ENCODE measurements at places on chromosomes 5 and 9.

DNA sequence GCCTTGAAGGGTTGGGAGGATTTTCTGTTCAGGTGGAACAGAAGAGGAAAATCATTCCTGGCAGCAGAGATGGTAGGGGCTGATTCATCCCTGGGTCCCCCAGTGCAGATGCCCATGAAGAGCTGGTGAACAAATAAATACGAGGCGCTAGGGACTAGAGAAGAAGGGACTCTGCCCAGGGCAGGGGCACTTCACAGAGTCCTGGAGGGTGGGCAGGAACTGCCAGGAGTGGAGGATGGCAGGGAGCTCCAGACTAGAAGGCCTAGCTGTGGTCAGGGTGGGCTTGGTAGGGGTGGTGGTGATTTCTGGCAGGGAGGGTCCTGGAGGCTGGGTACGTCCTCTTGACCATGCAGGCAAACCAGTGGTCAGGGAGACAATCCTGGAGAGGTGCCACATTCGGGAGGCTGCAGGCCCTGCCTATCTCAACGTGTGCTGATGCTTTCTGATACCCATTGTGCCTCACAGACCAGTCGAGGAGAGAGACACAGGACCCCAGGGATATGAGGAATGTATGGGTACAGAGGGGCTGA, 69.9 kb downstream of the CRB2 start:
- no peak for DNase-seq

DNA sequence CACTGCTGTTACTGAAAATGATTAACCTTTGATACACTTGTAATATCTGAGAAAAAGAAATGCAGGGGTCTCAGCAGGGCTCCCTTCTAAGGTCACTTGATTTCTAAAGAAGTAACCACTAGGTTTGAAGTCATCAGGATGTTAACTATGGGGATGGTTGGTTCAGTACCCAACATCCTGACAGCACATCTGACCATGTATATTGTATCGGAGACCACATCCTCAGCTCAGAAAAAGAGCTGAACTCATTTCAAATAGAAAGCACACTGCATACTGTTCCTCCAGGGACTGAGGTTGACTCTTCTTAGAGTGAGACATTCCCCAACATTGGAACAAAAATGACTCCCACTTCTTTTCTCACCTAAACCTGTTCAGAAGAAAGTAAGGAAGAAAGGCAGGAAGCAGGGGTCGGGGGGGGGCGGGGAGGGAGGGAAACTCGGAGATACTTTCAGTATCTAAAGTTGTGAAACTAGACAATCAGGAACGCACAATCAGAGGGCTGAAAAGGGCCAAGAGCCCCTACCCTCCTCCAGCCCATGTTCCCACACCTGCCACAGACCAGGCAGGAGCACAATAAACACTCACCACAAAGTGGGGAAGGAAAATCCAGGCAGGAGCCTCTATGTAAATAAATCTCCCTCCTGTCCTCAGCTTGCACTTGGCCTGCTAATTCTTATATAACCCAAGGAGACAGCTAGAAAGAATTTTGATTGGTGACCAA, 730 bp upstream of the GZMA start:
- DNase-seq: no peak

DNA sequence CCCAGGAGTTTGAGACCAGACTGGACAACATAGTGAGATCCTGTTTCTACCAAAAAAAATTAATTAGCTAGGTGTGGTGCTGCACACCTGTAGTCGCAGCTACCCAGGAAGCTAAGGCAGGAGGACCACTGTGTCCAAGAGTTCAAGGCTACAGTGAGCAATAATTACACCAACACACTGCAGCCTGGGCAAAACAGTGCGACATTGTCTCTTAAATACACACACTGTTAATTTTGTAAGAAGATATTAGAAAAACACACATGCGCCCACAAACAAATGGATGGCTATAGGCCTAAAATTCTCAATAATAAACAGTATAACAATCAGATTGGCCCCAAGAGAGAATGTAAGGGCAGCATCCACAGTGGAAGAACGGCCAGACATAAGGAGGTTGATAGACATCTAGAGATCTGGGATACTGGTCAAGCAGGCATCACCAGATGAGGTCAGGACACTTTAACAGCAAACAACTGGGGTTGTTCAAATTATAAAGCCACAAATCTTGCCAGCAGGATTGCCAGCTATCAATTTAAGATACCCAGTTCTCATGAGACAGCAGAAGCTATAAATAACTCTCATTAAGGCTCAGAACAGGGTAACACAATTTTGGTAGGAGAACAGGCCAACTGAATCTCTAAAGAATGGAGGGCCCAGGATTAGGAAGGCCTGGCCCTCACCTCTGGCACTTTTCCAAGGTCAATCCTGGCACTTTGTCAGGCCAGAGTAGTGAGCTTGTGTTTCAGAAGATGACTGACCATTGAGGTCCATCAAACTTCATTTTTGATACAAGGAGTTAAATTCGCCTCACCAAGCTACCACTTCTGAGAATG, 29.5 kb downstream of the GOLPH3 start:
- no peak for DNase-seq

DNA sequence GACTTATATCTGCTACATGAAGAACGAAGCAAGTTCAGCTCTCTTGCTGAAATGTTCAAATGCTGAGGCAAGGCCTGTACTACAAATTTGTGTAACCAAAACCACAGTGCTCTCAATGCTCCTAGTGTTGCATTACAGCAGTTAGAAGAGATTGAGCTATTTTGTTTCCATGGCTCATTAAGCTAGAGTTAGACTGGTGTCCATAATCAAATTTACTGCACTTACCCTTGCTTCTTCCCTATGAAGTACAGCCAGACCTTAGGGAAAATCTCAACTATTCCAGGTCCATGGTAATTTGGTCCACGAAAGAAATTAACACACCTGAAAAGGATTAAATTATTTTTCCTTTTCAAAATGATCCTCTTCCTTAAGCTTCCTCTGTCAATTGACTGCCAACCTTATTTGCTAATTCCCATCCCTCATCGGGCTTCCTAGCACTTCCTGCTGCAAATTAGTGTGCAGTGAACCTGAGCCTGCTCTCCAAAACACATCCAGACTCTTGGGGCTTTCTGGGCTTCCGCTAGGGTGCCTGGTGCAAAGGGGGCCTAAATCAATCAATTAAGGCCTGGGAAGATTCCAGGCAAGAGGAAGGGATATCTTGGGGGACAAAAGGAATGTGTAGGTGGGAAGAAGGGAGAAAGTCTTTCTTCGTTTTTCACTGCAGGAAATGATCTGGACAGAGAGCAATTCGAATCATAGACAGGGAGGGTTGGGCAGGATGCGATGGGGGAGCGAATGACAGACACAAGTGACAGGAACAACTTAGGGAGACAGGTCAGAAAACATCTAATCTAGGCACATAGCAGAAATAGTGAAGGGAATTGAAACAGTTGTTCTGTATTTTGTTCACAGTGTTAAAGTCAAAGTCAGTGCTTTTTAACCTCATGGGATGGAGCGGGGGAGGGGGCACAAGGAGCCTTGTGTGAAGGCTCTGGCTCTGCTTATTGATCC, 542.4 kb downstream of the RAB3C start:
- no peak for DNase-seq

DNA sequence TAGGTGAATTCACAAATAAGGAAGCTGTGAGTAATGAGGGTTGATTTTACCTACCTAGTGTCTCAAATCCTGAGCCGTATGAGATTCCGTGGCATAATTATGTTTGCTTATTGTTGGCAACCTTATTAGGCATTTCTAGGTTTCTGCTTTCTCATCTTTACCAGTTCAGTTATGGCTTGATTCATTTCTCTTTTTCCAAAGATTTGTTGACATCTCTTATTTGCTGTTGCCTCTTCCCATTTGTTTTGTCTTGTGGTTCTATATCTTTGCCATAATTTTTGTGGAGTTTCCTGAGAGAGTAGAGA, 470 bp downstream of the IL31RA start:
- no peak for DNase-seq

DNA sequence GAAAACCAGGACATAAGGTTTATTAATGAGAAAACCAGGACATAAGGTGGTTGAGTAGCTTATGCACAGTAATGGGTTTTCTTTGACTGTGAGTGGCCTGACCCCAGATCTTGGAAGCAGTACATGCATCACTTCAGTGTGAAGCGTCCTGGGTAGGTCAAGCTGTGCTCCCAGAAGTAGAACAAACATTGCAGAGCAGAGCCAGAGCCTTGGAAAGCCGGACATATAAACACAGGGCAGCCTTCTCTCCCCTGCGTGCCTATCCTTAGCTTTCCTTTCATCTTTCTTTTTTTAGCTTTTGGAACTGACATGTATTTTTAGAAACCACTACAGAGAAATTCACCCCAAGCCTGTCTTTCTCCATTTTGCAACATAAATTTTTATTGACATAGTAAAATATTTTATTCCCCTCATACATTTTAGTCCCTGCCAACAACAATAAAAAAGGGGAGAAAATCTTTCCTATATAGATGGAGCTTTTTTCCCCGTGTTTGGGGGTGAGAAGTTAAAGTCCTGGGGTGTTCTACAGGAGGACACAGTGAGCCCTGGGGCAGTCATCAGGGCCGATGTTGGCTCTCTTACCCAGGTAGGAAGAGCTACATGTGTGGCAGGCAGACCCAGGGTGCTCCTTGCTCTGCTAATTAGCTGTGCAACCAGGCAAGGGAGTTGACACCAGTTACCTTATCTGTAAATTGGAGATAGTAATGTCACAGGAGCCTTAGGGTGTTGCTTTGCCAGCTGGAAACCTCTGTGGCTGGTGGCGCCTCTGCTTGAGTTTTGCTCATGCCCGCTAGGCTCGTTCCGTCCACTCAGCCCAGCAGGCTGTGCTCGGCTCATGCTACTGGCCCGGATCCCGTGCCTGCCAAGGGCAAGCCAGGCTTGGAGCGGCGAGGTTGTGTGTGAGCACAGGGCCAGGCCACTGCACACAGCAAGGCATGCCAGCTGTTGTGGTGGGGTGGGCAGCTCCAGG, 389.6 kb downstream of the KDM4C start:
- no peak for DNase-seq

- DNase-seq: no peak
Measured at GRCh38 chr5:87452837-87453236, 40.1 kb upstream of the CCNH start.

DNA sequence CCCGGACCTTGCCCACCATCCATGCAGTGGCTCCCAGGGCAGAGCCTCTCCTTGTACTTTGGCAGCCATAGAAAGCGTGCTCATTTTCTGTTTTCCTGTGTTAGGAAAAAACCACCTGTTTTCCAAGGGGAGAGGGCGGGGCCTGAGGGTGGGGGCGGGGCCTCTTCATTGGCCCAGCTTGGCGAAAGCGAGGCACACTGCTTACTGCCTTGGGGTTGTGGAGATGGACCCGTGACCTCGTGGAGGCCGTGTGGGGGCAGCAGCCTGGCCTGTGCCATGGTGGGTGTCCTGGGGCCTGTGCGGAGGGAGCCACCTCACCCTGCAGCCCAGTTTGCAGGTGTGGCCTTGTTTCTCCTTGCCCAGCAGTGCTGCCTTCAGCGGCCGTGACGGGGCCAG, 4.4 kb upstream of the TOR4A start:
- DNase-seq: no peak

GRCh38 chr5:133472829-133473228, 139.5 kb downstream of the FSTL4 start:
- no peak for DNase-seq

DNA sequence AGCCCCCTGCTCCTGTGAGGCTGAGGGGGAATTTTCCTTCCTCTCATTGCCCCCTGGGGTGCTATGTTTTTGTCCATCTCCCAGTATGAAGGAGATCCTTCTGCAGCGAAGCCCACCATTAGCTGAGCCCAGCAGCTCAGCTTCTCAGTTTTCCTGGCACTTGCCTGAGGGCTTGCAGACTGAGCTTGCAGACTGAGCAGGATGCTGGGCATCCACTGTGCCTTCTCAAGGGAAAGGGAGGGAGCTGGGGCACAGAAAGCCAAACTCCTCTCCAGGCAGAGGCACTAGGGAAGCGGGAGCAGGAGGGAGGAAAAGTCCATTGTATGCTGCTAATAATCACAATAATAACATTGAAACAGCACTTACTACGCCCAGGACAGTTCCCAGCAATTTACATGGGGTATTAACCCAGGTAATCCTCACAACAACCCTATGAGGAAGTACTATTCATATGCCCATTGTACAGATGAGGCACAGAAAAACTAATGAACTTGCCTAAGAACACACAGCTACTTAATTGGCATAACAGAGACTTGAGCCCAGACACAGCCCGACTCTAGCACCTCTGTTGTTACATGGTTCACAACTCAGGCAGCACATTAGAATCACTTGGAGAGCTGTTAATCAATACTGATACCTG, 86.9 kb upstream of the SSBP2 start:
- DNase-seq: no peak

DNA sequence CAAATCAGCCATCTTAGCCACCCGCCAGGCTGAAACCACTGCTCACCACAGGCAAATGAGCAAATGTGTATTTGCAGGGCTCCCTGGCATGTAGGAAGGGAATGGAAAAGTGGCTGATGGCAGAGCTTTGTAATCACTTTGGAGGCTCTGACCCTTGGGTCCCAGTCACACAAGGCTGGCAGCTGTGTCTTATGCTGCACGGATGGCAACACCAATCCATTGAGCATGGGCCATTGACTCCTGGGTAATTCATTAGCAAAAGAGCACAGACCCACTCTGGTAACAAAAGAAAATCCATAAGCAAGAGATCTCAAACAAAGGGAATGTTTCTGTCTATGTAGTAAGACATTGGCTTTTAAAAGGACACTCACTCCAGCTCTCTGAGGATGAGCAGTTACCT, 57.6 kb downstream of the SPOCK1 start:
- DNase-seq: no peak

DNA sequence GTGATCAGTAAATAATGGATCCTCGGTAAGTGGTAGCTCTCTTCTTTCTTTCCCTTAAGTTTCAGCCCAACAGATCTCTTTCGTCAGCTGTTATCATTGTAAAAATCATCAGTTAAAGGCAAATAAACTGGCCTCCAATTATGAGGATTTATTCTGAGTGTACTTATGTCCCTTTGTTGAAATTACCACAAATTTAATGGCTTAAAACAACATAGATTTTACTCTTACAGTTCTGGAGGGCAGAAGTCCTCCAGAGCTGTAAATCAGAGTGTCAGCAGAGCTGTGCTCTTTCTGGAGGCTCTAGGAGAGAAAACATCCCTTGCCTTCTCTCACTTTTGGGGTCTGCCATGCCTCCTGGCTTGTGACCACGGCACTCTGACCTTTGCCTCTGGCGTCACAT, 104.6 kb downstream of the INSYN2B start:
- DNase-seq: no peak

DNA sequence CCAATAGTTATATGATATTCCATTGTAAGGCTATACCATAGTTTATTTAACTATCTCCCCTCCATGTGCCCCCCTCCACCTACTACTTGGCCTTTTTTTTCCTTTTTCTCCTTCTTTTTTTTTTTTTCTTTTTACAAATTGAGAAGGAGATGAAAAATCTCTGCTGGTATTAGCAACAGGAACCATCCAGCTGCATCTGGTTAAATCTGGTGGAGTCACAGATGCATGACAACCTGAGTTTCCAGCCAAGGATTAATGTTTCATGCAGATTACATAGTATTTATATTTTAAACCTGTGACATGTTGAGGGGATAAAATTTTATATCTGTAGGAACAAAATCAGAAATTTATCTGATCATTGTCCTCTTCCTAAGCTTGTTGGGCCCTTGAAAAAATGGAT, 128.5 kb upstream of the IQGAP2 start:
- DNase-seq: no peak
